ENCODE measurements at places on chromosomes 5 and 9.

DNA sequence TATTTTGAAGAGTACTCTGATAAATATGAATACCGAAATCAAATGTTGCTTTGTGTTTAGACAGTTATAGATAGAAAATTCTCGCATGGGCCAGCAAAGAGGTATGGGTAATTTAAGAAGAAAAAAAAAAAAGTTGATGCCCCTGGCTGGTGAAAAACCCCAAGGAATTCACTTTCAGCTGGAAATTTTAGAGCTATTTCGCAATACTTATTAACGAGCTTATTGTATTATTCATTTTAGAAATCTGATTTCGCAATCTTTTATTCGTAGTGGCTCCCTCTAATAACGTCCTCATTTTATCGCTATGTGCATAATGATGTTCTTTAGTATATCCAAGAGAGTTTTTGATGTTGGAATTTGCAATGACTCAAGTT lies 18.5 kb upstream of the FER start:
- no peak for DNase-seq

DNA sequence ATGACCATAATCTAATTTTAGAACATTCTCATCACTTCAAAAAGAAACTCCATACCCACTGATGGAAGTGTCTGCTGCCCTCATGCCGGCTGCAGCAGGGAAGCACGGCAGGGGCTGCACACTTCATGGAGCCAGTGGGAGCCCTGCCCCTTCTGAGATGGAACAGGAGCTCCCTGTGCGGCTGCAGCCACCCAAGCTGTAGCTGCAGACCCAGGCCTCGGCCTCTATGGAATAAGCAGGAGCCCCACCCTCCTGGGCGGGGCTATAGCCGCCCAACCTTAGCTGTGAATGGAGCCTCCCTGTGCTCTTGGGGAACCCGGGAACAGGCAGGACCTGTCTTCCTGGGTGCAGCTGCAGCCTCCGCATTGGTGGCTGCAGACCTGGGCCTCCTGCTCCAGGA lies 128.5 kb downstream of the NUDT12 start:
- DNase-seq = no peak

DNA sequence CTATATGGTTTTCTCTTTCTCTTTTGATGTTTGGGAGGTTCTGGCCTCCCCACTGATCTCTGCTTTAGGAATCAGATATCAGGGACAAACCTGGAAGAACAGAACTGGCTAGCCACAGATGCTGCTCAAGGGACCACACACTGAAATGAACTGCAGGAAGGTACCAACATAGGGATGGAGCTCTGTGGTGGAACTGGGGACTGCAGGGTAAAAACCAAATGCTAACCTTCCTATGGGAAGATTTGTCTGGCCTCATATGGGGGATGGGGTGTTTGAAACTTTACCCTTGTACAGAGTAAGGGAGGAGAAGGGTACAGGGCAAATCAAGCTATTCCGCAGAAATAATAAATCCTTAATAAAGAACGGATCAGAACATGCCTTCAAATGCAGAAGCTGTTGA lies 49.4 kb downstream of the ELOVL7 start:
- no peak for DNase-seq

GRCh38 chr5:151283120-151283825 lies 20.3 kb downstream of the SLC36A3 start:
- no peak for DNase-seq

DNA sequence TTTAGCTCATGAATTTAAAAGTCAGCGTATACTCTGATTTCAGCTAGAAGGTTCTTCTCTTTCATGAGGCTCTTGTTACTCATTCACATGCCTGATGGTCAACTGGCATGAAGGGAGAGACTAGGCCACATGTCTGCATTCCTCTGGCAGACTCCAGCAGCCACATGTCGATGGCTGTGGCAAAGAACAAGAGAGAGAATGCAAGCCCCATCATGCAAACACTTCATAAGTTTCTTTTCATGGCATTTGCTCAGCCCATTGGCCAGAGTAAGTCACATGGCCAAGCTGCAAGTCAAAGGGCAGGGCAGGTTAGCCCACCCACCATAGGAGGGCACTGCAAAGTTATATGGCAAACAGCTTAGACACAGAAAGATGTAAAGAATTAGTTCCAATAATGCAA lies 5.4 kb downstream of the KCNV2 start:
- DNase-seq = no peak

GRCh38 chr9:78443946-78444345 lies 147.0 kb downstream of the PSAT1 start:
- no peak for DNase-seq

DNA sequence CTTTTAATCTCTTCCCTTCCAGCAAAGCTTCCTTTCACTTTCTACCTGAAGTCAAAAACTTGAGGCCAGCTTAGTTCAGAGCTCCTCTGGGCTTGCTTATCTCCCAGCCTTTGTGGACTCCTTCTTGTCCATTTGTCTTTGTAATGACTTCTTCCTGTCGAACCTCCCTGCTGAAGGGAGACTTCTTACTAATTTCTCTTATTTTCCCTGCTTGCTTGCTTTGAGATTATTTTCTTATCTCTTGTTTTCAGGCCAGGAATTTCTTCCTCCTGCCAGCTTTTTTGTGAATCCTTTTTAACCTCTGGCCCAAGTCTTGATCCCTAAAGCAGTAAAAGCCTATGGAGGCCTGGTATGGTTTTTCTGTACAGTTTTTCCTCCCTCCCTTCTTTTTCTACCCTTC lies 46.8 kb upstream of the DHFR start:
- DNase-seq = no peak
